ENCODE measurements at places on chromosomes 3 and 15.

DNA sequence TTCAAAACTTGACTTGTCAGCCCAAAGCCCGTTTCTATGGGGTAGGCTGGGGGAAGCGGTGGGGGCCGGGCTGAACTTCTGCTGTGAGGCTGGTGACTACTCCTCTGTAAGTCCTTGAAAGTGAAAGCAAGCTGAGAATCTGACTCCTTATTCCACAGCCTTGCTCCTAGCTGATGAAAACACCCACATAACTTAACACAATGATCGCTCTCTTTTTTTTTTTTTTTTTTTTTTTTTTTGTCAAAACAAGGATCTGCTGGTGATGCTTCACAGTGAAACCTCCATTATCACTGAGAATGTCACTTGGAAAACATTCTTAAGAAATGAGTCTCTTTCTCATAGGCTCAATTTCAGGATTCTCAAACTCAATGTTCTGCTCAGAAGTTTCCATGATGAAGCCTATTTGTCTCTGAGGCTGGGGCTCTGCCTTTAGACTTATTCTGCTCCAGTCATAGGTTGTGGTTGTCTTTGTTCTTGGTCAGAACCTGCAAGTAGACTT, 31.4 kb upstream of the TKT start:
- DNase-seq: no peak

- no peak for DNase-seq
Observed at GRCh38 chr3:170258105-170258487, 35.9 kb downstream of the PRKCI start.

DNA sequence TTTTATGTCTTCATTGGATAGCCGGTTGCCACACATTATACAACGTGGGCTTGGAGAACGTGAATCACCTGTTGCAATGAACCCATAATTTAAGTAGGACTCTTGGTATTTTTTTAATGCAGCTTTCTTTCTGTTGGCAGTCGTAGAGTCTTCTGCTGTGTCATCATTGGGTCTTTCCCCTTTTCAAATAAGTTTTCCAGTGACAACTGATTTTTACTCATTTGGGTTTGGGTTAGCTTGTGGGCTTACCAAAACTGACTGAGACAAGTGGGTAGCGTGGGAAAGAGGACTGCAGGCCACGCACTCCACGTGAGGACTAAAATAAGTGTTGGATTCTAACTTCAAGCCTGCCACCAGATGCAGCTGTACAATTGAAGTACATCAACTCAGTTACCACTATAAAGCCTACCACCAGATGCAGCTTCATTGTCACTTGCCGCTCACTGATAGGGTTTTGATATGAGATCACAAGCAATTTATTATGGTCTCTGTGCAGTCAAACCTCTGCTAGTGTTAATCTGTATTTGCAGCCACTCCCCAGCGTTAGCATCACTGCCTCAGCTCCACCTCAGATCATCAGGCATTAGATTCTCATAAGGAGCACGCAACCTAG, 6.4 kb upstream of the CAPN7 start:
- DNase-seq: no peak

DNA sequence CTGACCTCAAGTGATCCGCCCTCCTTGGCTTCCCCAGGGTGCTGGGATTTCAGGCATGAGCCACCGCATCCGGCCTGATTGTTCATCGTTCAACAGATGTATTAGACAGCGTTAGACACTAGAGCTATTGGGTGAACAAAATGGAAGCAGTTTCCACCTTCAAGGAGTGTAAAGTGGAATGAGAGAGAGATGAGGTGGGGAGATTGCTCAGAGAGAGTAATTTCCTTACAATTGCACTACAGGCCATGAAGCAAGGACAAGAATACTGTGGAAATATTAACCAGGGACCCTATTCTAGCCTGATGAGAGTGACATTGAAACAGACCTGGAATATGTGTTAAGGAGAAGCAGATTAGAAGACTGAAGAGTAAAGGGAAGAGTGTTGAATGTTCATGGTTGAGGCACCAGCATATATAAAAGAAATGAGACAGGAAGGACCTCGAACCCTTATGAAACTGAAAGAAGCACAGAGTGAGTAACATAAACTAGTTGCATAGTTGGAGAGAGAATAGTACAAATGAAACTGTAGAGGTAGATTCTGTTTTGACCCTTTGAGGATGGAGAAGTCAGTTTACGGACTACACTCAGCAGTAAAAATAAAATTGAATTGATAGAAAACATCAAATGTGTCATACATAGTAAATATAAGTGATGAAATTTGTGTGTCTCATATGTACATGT, 7.2 kb downstream of the RTF1 start:
- no peak for DNase-seq

- DNase-seq: no peak
Observed at GRCh38 chr3:71887256-71887655, 102.3 kb upstream of the PROK2 start.

DNA sequence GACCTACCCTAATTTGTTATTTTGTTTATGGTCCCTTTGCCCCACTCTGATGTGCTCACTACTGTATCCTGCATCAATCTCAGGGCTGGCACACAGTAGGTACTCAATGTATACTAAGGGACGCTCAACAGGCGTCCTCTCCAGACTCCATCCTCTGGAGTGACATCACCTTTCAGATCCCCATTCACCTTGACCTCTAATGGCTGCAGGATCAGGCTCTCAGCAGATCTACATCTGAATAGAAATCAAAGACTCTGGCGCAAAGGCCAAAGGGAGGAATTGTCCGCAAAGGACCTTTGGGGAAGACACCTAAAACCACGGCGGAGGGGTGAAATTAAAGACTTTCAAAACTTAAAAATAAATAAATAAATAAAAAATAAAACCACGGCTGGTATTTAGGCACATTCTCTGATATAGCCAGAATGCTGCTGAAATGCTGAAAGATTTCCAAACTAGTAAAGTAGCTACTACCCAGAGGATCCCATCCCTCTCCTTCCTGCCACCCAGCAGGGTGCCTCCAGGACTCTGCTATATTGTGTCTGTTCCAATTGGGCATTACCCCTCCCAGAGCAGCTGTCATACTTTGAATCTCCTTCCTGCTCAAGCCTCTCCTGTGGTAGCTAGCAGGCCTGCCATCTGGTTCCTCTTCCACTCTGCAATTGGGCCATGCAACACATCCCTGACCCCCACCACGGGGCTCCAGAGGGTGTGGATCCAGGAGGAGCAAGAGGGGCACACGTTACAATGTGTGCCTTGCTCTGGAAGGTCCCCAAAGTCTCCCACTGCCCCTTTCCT, 6.1 kb downstream of the SHF start:
- no peak for DNase-seq

- no peak for DNase-seq
Observed at GRCh38 chr3:50491023-50491422, 12.4 kb downstream of the CACNA2D2 start.

DNA sequence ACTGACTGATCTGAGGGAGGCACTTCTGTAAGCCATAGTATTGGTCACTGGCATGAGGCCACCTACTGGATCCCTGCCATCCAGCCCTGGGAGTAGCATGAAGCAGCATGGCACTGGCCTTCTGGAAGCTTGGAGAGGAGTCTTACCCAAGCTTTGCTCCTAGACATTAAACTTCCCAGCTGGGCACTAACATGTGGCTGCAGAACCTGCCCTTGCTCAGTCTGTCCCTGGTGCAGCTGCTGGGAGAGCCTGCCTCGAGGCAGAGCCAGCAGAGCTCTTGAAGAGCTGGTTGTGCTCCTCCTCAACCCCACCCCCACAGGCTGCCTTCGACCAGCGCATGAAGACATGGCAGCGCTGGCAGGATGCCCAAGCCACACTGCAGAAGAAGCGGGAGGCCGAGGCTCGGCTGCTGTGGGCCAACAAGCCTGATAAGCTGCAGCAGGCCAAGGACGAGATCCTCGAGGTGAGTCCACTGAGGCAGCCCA, 17.1 kb upstream of the SNX22 start:
- no peak for DNase-seq

GRCh38 chr3:46881596-46882376, 4.3 kb downstream of the PTH1R start:
- DNase-seq: peak; percentile 82

DNA sequence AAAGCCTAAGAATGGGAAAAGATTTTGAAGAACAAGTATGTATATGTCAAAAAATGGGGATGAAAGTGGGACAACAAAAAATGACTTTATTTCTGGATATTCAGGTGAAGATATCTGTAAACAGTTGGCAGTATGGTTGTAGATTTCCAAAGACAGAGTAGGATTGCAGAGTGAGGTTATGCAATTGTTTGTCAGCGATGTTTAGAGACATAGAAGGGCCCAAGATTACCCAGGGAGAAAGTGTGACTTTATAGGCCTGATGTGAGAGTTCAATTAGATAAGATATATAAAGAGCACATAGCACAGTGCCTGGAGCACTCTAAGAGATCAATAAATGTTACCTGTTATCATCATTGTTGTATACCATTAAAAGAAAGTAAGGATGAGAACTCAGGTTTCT, 319.8 kb downstream of the DOCK3 start:
- no peak for DNase-seq

DNA sequence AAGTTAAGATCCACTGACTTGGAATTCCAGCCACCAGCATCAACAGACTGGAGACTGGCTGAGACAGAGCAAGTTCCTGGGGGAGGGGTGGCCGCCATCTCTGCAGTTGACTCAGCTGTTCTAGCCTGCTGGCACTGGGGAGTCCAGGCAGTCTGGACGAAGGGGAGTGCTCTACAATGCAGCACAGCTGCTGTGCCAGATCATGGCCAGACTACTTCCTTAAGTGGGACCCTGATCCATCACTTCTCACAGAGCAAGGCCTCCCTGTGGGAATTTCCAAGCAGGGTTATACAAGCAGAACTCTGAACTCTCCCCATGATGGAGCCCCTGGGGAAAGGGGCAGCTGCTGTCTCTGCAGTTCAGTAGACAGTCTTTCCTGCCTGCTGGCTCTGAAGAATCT, 35.2 kb downstream of the PYGO1 start:
- no peak for DNase-seq

GRCh38 chr3:85740561-85740960, 781.8 kb downstream of the CADM2 start:
- no peak for DNase-seq

GRCh38 chr3:180048103-180048502, 11.4 kb upstream of the PEX5L start:
- no peak for DNase-seq

DNA sequence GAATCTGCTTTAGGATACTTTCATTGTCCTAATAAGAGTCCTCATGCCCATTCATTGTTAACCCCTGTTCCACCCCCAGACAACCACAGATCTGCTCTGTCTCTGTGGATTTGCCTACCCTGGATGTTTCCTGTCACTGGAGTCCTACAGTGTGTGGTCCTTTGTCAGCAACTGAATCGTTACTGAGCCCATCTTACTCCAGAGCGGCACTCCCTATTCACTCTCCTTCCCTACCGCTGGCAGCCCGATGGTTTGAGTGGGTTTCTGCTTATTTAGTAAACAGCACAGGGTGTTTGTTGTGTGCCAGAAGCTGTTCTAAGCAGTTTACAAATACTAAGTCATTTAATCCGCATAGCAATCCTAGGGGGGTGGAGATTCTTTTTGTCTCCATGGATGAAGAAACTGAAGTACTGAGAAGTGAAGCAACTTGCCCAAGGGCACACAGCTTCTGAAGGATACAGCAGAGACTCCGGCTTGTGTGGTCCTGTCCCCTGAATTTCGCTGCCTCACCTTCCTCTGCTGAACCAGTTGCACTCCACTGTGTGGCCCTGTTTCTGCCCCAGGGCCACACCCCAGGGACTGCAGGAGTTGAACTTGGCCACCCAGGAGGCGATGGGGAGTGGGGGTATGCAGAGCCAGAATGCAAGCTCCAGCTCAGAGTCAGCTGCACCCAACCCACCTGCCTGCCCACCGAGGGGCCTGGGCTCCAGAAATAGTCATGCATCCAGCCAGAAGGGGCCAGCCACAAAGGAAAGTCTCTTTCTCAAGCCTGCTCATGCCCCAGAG, 56.5 kb upstream of the SLC6A1 start:
- no peak for DNase-seq

GRCh38 chr3:71817262-71817661, 32.3 kb upstream of the PROK2 start:
- no peak for DNase-seq

GRCh38 chr3:55198554-55198953, 270.7 kb upstream of the LRTM1 start:
- no peak for DNase-seq

DNA sequence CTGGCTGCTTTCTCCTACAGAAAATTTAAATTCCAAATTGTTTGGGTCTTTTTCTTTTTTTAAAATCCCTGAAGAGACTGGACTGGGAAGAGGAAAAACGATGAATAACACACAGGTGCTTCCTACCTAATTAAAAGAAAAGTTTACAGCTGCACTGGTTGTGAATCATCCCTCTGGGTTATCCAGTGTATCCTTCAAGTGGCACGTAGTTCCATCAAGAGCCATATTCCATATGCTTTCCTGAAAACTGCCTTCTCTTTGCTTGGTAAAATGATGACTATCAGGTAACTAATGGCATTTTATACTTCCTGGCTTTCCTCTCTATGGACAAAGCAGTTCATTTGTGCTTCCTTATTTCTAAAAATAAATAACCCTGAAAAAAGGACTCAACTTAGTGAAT, 123.2 kb downstream of the MAGI1 start:
- DNase-seq: no peak

DNA sequence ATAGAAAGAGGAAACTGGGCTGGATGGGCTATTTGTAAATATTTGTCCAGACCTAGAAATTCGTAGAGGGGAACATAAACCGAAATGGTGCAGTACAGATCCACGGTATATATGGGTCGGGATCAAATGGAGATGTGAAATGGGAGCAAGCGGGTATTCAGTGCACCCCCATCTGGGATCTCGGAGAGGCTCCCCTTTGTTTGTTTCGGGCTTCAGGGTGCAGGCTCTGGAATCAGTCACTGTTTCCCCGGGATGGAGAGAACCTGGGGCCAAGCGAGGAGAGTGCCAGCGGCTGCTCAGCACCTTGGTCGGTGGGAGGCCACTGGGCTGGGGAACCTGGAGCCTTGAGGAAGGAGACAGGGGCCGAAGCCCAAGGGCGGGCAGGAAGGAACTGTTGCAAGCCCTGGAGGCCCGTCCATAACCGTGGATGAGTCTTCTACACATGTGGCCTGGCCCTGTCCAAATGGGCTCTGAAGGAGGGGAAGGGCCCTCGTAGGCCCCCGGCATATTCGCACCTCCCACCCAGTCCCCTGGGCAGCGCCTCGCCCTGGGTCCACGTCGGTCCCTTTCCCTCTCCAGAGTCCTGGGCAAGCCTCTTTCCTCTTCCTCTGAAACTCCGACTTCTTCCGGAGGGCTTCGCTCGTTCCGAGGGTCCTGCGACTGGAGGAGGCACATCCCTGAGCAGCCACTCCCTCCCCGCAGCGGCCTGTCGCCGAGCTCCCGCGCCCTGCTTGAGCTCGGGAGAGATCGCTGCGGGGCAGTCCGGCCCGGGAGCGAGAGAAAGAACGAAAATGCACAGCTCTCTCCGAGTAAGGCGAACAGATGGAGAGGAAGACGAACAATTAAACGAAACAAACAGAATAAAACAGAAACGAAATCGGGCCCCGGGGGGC, 3.0 kb downstream of the ISL2 start:
- no peak for DNase-seq

DNA sequence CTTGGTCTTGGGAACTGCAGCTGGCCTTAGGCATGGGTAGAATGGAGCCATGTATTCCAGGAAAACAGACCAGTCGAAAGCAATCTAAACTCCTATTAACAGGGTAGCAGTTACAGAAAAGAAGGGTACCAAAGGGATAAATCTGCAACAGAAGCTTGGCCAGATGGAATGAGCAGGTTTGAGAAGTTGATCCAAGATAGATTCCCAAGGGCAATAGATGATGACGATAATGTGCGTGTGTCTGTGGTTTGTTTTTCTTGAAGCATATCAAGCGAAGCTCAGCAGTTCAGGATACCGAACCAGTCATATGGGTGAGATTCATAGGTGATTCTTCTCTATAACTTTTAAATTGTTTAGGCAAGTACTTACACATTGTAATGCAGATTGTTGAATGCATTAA, 203.8 kb upstream of the SEMA6D start:
- no peak for DNase-seq
